Activated CD4-positive, alpha-beta T cell treated with anti-CD3 and anti-CD28 coated beads, Interleukin-2, amount 50 U/mL, for 1 hour (primary cell): ENCODE measurements at places on chromosomes 6 and 20.

DNA sequence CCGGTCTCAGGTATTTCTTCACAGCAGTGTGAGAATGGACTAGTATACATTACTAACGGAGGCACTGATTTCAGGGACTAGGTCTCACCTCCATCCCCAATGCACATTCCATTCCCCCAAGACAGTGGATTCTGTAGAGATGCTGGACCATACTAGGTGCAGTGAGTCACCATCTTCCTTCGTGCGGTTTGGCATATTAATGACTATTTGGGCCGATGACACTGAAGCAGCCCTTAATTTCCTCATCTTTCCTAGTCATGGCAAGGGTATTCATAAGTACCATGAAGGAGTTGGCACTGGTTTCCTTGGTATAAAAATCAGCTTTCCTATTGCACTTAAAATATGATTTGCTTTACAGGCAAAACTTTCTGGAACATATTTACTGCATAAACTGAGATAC is 121.4 kb upstream of the TRAF3IP2 start:
- DNase-seq = no peak

DNA sequence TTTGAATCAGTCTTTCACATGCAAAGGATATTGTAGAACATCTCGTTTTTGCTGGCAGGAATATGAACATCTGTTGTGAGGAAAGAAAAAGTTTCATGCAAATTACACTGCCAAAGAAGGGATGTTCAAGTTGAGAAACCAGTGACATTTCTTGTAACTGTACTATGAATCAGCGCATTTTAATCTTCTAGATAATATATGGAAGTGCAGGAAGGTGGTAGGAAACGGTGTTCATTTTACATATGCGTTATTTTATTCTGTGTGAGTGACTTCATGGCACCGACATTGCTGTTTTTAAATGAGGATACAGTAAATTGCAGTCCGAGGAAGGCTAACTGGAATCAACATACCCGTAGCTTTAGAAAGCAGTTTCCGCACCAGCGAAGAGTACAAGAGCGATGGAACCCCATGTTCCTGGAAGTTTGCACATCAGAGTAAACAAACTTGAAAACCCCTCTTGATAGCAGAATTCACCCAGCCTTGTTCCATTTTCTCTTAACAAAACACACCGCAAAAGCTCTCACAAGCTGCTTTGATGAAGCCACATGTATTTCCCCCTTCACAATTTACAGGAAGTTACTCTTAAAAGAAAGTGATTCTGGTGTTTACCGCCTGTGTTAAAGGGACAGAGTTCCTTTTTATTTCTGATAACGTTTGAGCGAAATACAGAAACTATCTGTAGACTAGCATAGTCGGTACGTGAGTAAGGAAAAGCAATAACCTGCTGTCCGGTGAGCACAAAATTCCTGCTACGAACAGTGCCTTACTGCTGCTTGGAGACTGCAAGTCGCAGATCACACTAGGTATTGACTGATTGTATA is 11.5 kb downstream of the PRDM1 start:
- DNase-seq = peak; percentile 29

DNA sequence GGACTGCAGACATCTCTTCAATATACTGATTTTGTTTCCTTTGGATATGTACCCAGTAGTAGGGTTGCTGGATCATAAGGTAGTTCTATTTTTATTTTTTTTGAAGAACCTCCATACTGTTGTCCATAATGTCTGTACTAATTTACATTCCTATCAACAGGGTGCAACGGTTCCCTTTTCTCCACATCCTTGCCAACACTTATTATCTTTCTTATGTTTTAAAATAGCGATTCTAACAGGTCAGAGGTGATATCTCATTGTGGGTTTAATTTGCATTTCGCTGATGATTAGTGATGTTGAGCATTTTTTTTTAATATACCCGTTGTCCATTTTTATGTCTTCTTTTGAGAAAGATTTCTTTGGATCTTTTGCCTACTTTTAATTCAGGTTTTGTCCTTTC is 2.0 kb upstream of the TP53RK start:
- no peak for DNase-seq

GRCh38 chr6:170456334-170456733 is 96.8 kb downstream of the PSMB1 start:
- no peak for DNase-seq
